Hematopoietic multipotent progenitor cell treated with erythropoietin and hydrocortisone succinate and interleukin-3 and kit ligand, for 15 days (in vitro differentiated cells): ENCODE measurements at places on chromosomes 1 and 21.
A peak's percentile ranks its signal among the peaks of the same experiment; 100 is the strongest.

- no peak for DNase-seq
These were observed 61.1 kb downstream of the DOP1B start for GRCh38 chr21:36217743-36218142.

DNA sequence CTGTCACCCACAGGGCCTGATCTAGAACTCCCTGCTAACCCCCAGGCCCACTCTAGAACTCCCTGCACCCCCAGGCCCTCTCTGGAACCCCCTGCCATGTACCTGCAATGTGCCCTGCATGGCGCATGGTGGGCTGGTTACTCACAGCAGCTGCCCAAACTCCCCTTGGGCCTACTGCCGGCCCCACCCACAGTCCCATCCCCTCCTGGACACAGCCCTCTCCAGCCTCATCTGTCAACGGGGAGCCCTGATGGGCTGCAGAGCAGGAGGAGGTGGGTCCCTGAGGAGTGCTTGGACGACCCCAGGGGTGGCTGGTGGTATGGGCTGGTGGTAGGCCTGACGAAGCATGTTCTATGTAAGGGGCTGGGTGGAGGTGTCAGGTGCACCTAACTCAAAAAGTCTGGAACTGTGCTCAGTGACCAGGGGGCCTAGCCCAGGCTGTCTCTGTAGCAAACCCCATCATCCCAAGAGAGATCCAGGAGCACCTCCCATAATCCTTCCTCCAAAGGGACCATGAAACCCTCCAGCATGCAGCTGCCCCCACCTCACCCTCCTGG is 19.0 kb upstream of the PRSS38 start:
- no peak for DNase-seq

DNA sequence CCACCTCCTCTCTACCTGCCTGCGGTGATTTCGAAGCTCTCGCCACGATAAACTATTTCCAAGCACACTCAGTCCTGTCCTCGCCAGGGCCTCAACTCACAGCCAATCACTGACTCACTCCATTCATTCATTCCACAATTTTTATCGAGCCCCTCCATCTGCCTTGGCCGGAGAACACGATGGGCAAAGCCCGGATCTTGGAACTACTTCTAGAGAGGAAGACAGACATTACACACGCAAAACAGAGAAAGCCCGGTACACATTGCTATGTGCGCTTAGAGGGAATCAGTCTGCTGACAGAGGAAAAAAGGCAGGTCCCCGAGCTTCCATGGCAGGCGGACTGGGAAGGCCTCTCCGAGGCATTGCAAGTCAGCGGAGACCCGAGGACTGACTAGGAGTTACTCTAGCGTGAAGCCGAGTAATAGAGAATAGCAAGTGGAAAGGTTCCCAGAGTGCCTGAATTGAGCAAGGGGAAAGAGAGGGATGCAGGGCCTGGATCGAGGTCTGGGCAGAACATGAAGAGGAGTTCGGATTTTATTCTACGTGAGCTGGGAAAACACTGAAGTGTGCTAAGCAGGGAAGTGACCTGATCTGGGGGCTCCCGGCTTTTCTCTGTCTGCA is 54.2 kb upstream of the DNAJC6 start:
- DNase-seq = peak; percentile 64

DNA sequence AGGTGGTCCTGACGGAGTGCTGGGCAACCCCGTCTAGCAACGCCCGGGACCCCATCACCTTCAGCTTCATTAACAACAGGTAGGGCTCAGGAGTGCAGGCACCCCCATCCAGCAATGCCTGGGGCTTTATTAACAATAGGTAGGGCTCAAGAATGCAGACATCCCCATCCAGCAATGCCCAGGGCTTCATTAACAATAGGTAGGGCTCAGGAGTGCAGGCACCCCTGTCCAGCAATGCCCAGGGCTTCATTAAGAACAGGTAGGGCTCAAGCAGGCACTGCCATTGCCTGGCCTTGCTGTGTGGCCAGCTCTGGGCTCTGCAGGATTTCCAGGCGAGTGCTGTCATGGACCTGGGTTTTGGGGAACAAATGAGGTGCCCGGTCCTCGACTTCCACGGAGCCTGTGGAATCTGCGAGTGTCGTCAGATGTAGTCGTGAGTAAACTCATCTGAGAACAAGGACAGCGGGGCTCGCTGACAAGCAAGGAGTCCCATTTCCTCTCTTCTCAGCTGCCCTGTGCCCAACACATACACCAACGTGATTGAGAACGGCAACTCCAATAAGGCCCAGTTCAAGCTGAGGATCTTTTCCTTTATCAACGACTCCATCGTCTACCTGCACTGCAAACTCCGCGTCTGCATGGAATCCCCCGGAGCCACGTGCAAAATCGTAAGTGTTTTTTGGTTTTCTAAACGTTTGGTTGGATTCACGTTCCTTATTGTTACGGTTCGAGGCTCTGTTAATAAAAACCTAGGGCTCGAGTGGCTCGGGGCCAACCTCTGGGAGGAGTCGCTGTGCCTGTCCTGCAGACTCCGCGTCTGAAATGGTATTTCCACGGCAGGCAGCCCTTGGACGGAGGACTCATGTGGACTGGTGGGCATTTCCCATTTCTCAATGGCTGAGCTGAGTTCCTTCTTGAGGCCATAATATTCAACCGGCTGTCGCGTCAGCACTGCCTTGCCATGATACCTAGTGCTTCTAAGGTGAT is 56.3 kb downstream of the UMODL1 start:
- DNase-seq = no peak

GRCh38 chr1:6970221-6970620 is 185.0 kb downstream of the CAMTA1 start:
- DNase-seq = no peak

- no peak for DNase-seq
These were observed 3.4 kb downstream of the DIRAS3 start for GRCh38 chr1:68046885-68047658.

DNA sequence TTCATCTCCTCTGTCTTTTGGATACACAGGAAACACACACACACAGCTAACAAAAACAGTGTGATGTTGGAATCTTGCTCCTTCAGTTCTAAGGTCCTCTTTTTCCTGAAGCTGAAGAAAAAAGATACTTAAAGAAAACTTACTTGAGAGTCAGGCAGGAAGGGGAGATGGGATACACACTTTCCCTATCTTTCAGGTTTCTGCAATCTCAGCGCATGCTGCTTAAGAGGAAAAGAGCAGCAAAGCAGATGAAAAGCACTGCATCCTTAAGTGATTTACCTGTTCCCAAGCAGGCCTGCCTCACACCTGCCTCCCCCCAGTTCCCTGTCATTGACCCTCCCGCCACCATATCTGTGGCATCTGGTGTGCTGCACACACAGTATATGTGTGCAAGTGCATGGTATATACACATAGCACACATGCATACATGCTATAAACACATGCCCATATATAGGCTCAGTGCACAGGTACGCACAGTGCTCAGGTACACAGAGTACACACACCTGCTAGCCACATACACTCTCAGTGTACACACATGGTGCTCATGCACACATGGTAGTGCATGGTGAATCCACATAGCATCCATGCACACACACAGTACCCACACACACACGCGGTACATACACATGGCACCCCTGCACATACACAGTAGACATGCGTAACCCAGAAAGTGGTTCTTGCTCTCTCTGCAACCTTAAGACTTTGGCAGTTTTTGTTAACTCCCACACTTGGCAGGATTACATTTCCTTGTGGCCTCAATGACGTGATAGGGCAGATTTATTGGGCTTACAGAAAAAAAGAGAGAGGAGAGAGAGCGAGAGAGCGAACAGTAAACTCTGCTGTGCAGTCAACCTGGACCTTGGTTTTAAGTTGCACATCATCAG is 166.9 kb downstream of the TOMM20 start:
- no peak for DNase-seq

- no peak for DNase-seq
These were observed 251.5 kb downstream of the PTPRC start for GRCh38 chr1:198890214-198890930.

- DNase-seq = no peak
These were observed 53.6 kb upstream of the ASB17 start for GRCh38 chr1:75985827-75986226.

- DNase-seq = no peak
These were observed 4.5 kb upstream of the FAM177B start for GRCh38 chr1:222732216-222733159.

- no peak for DNase-seq
These were observed 19.8 kb upstream of the FAM110D start for GRCh38 chr1:26138974-26139558.

GRCh38 chr1:37473431-37474045 is 842 bp upstream of the ZC3H12A start:
- no peak for DNase-seq

DNA sequence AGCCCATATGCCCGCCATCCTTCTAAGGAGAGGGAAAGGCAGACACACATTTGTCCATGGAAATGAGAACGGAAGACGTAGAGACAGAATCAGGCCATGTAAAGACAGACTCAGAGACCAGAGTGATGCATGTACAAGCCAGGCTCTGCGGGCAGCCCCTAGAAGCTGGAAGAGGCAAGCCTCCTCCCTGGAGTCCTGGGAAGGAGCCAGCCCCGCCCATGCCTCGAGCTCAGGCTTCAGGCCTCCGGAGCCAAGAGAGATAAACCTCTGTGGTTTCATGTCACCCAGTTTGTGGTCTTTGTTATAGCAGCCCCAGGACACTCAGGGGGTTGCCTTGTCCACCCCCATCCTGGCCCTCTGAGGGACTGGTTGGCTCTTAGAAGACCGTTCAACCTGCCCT is 11.6 kb downstream of the PDE9A start:
- DNase-seq = no peak

DNA sequence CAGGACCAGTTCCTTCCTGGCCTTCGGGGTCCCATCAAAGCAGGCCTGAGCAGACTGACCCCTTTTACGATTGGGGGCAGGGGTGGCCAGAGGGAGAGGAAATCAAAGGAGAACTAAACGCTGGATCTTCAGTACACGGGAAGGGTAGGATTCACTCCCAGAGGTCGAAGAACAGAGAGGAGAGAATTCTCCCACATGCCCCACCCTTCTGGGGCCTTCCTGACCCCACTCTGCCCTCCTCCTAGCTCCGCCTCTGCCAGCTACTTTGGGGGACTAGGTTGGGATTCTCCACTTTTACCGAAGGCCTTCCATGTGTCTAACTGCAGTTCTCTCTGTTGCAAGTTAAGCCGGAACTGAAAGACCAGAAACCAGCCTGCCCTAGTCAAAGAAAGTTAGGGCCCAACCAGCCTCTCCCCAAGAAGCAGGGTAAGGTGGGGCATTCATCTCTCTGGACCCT is 654 bp upstream of the ARHGEF2 start:
- DNase-seq = peak; percentile 41

GRCh38 chr1:236016083-236016482 is 48.8 kb downstream of the NID1 start:
- DNase-seq = no peak

DNA sequence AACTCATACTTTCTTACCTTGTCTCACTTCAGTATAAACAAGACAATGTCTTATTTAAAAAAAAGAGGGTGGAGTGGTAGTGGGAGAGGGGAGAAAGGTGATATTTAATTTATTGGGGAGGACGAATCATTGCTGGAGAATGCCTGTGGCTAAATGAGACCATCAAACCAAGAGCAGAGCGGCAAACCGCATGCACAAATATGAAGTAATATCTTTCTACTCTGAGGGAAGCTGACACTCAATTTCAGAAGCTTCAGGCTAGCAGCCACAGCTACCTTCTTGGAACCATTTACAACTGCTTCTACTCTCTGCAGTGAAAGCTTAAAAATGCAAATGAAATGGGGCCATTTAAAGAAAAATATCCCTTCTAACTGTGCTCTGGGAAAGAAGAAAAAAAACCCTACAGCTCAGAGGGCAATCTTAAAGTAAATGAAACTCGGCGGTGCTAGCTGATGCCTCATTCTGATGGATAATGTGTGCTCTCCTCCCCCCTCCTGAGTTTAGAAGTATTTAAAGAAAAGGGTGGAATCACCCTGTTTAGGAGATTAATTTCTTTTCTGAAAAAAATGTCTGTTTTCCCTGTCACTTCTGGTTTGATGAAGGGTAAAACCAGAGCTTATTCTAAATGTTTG is 178.2 kb upstream of the CAMK1G start:
- DNase-seq = no peak

- no peak for DNase-seq
These were observed 5.6 kb upstream of the COG2 start for GRCh38 chr1:230636575-230637148.

GRCh38 chr1:113297749-113298148 is 92.6 kb upstream of the MAGI3 start:
- DNase-seq = no peak

DNA sequence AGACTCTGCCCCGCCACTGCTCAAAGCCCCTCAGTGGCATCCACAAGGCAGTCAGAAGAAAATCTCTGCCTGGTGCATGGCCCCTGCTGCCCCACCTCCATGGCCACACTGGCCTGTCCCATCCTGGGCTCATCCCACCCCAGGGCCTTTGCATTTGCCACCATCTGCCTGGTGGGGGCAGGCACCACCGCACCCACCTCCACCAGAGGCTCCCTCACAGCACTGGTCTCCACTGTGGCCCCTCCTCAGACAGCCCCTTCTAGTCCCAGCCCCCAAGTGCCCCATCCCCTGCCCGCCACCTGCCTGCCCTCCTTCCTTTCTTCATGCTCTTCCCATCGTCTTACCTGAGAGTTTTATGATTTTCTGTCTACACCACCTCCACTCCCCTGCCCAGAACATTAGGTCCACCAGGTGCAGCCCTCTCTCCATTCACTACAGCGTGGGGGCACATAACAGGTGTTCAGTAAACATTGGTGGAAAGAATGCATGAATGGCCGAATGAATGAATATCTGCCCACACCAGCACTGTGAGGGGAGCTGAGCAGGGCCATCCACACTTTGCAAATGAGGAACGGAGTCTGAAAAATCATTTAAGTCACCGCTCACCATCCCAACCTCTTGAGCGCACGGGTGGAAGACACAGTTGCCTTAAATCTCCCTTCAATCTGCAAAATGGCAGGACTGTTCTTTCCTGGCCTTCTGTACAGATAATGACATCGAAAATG is 2.1 kb downstream of the PRDM15 start:
- no peak for DNase-seq

- DNase-seq = no peak
These were observed 880 bp upstream of the MTF2 start for GRCh38 chr1:93078203-93078602.
